ENCODE measurements at places on chromosomes 2 and 18. TPM values are rescaled to one million over a fixed set of nuclear protein-coding genes. Genes with fewer than 3 reads are reported as not detected.

Gene SCG2
- 5.0 TPM for total RNA-seq

Gene TGFBRAP1
- total RNA-seq: 16.5 TPM

Gene DPYSL5
- not detected for total RNA-seq

Gene RTN4
- 307 TPM for total RNA-seq

Gene SLC40A1
- not detected for total RNA-seq

Gene TM4SF20
- not detected for total RNA-seq

Gene UGT1A8
- total RNA-seq: not detected

- H3K27me3 ChIP-seq: no peaks in the 10 kb centered on the region
- H3K4me3 ChIP-seq: no peak overlapping the region
- DNase-seq: no peak
- H3K4me1 ChIP-seq: peaks cover 14% of the 10 kb centered on the region
- H3K36me3 ChIP-seq: no peaks in the 10 kb centered on the region
These were observed 590.9 kb upstream of the ZEB2 start for GRCh38 chr2:145110668-145111356.

- H3K27ac ChIP-seq: no peak overlapping the region
- H3K4me3 ChIP-seq: no peak overlapping the region
- DNase-seq: no peak
- no peaks in the 10 kb centered on the region for H3K4me1 ChIP-seq
These were observed 1591.5 kb downstream of the LRP1B start for GRCh38 chr2:140539242-140539875.

- DNase-seq: no peak
- H3K27ac ChIP-seq: no peak overlapping the region
- H3K4me1 ChIP-seq: peaks cover 8% of the 10 kb centered on the region
- no peaks in the 10 kb centered on the region for H3K36me3 ChIP-seq
These were observed 53.1 kb downstream of the BCL2L11 start for GRCh38 chr2:111173856-111174255.

- H3K27ac ChIP-seq: no peak overlapping the region
- no peak for DNase-seq
- peaks cover 8% of the 10 kb centered on the region for H3K36me3 ChIP-seq
- H3K4me3 ChIP-seq: no peak overlapping the region
These were observed 9.4 kb downstream of the SMAD4 start for GRCh38 chr18:51039138-51040112.

DNA sequence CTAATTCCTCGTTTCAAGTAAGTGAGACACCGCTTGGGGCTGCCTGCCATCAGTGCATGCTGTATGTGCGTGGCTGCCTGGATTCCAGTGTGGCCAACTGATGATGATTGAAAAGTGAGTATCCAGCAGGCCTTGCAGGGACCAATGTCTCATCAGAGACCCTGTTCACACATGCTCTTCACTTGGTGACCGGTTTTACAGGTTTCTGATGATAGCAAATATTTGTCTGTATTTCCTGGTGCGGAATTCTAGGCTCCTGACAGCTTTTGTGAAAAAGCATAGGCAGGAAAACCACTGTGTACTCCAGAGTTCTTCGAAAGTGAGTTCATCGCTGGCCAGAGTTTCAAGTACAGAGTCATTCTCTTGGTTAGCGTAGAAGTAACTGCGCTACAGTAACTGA is 13.8 kb upstream of the YWHAQ start:
- H3K4me1 ChIP-seq: peaks cover 2% of the 10 kb centered on the region
- no peak overlapping the region for H3K4me3 ChIP-seq
- no peak overlapping the region for H3K27ac ChIP-seq
- H3K36me3 ChIP-seq: no peaks in the 10 kb centered on the region

- H3K36me3 ChIP-seq: peaks cover 69% of the 10 kb centered on the region
- H3K4me3 ChIP-seq: no peak overlapping the region
- H3K27ac ChIP-seq: no peak overlapping the region
- H3K27me3 ChIP-seq: no peaks in the 10 kb centered on the region
- no peaks in the 10 kb centered on the region for H3K4me1 ChIP-seq
These were observed 21.7 kb downstream of the TMX3 start for GRCh38 chr18:68693091-68693815.

DNA sequence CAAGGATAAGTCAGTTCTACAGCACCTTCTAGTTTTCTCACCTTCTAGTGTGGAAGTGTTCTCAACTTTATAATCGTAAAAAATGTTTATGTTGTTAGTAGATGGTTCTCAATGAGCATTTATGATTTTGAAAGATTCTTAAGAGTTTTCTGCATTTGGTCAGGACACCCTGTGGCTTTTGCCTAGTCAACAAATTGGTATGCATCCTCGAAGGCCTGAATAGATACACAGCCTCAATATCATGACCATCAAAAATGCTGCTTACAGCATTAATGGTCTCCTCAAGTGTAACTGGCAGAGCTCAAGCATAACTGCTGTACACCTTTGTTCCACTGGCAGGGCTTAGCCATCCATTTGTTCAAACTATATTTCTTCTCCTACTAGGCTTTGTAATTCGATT is 96.7 kb downstream of the CRACDL start:
- no peak overlapping the region for H3K4me3 ChIP-seq
- H3K27ac ChIP-seq: no peak overlapping the region
- H3K36me3 ChIP-seq: no peaks in the 10 kb centered on the region
- no peaks in the 10 kb centered on the region for H3K27me3 ChIP-seq
- DNase-seq: no peak

- no peak overlapping the region for H3K27ac ChIP-seq
- DNase-seq: no peak
- no peaks in the 10 kb centered on the region for H3K4me1 ChIP-seq
These were observed 547.6 kb upstream of the RAB6C start for GRCh38 chr2:129431881-129432280.

GRCh38 chr2:47654790-47655562 is 128.0 kb upstream of the MSH6 start:
- no peak for DNase-seq
- H3K27me3 ChIP-seq: peaks cover 18% of the 10 kb centered on the region
- no peaks in the 10 kb centered on the region for H3K36me3 ChIP-seq
- H3K4me3 ChIP-seq: no peak overlapping the region
- no peaks in the 10 kb centered on the region for H3K4me1 ChIP-seq

DNA sequence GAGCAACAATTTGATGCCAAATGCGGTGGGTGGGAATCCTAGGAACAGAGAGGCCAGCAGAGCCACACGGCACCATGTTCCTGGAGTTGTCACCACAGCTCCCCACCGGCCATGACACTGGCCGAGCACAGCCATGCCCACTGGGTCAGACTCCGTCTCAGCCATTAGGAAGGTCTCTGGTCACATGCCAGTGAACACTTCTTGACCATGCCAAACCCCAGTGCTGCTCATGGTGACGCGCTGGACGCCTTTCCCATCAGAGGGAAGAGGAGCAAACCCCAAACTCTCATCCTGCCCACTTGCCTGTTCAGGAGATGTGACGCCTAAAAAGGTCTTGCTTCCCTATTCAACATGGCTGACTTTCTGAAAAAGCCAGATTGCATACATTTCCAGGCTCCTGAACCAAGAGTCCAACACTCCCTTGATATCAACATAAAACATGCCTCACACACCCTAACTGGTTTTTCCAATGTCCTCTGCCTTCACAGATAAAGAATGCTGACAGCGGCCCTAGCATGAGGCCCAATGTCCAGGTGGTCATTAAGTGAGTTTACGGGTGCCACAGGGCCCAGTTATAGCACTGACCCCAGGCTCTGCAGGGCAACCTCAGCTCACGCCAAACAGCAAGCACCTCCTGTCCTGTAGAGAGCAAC is 31.9 kb downstream of the TFCP2L1 start:
- no peaks in the 10 kb centered on the region for H3K27me3 ChIP-seq
- H3K4me3 ChIP-seq: no peak overlapping the region
- DNase-seq: no peak
- no peaks in the 10 kb centered on the region for H3K36me3 ChIP-seq
- H3K4me1 ChIP-seq: no peaks in the 10 kb centered on the region

GRCh38 chr18:69455125-69455524 is 54.4 kb downstream of the DOK6 start:
- no peak overlapping the region for H3K4me3 ChIP-seq
- H3K4me1 ChIP-seq: no peaks in the 10 kb centered on the region
- DNase-seq: no peak
- no peaks in the 10 kb centered on the region for H3K27me3 ChIP-seq
- H3K27ac ChIP-seq: no peak overlapping the region
- H3K36me3 ChIP-seq: no peaks in the 10 kb centered on the region

Data from SJSA1 (cell line).